ENCODE measurements at places on chromosomes 6 and 20.

GRCh38 chr6:20827798-20828197 is 293.5 kb downstream of the CDKAL1 start:
- no peak for DNase-seq

DNA sequence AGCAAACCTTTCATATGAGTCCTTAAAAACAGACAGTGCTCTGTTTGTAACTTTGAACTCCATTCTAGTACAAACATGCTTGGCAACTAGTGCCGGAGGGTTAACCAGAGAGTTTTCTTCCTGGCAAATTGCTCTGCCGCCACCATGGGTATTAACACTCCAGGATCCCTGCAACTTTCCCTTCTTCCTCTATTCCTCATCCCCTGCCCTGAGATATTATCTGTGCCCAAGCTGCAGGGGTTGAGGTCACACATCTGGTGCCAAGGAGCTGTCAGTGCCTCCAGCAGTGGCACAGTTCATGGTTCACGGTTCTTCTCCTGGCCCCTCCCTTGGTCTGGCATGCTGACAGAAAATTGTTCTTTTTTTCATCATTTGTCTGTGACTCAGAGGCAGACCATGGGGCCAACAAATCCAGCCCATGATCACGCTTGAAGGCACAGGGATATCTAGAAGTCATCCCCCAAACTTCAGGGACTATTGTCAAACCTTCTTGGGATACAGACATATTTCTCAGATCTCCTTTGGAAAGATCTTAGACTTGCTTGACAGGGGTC is 77.5 kb downstream of the ATXN1 start:
- DNase-seq, result no peak

DNA sequence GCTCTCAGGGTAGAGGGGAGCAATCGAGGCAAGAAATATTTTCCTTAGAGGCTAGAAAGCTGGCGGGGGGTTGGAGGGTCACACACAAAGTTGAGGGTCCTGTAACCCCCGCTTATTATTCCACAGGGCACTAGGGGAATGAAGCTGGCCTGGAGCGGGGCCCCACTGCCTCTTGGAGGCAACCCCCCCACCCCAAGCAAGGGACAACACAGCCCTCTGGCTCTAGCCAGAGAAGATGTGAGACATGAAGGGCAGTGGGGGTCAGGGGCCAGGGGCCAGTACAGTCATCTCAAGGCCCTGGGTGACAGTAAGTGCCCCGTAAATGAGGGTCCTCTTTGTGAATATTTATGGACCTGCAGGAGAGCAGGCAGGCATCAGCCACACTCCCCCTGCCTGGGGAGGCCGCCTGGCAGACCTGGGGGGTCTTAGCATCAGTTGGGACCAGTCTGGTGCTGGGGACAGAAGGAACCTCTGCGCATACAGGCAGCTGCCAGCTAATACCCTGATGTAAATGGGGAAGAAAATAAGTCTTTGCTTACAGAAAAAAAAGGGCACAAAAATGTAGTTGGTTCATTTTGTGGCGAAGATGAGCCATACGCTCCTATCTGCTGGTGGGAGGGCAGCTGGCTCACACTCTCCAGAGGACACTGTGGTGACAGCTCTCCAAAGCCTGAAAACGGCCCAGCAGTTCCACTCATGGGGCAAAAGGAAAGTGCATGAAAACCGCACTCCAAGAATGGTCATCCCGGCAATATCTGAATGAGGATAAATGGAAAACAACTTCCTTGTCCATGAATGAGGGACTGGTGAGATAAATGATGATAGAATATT is 21.9 kb downstream of the SPATA2 start:
- no peak for DNase-seq

GRCh38 chr6:149140910-149141290 is 176.6 kb upstream of the TAB2 start:
- DNase-seq, result no peak

- peak; percentile 78 for DNase-seq
These were observed at the start of gene ZKSCAN8 for GRCh38 chr6:28141500-28142329. Gene ZKSCAN8, plus strand, starts transcription at chr6:28141883. Its CDS starts 6,525 bp downstream, at chr6:28148408.

DNA sequence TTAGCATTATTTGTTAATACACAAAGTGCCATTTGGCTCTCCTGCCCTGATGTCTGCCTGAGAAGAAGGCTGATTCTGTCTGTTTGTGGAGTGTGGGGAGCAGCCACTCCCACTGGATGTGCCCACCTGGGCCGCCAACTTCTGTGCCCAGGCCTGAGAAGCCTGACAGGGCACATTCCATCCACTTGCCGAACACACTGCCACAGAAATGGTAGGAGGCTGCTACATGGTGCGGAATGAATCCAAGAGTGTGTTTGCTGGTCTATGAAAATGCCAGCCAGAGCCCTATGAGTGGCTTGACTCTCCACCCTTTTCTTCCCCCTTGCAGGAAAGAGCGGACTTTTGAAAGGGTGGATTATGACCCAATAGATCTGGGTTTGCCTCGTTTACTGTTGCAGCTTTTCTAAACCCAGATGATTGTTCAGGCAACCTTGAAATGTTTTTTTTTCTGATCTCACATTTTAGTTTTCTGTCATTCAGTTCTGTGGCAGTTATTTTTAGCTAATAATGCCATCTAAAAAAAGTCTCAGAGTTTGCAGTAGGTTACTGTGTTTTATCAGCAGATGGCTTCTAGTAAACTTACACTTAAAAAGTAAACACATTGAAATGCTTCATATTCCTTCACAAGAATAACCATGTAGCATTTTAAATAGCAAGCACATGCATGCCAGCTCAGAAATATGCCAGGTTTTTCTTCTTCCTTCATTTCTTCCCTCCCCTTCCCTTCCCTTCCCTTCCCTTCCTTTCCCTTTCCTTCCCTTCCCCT is 196.5 kb downstream of the SLC35F1 start:
- DNase-seq, result no peak

DNA sequence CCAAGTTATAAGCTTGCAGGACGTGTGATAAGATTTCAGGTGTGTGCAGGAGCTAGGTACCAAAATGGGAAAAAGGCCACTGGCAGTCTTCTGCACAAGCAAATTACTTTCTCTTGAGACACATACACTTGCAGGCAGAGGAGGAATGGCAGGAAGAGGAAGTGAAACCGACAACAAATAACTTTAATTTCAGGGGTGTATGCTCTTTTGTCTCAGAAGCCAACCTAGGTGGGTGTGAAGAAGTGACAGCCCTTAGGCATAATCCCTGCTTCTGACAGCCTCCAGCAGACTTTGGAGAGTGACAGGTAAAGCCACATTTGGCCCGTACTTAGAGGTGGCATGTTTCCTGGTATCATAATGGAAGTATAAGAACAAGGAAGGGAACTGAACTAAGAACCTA is 118.8 kb upstream of the TRAF3IP2 start:
- no peak for DNase-seq

GRCh38 chr6:40077736-40078135 is 143.5 kb upstream of the MOCS1 start:
- no peak for DNase-seq

DNA sequence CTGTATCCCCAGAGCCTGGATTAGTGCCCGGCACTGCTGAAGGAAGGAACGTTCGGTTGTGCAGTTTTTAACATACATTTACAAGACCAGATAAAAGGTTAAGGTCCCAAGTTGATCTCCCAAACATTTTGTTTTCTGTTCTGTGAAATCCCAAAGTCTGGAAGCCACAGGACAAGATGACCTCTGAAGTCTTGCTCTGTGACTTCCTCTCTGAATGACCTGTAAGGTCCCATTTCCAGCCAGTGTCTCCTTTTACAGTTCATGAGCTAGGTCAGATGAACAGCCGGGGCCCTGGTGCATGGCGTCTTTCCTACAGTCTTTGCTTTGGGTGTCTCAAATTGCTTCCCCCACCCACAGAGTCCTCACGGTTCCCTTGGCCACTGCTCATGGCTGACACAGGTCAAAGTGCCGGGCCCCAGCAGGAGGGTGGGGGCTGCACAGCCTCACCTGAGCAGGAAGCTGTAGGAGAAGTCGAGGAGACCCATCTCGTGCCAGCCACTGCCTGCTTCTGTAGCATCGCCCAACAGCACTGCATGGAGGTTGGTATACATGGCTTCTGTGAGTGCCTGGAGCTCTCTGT is 24.0 kb downstream of the PTGIS start:
- DNase-seq, result no peak

- no peak for DNase-seq
These were observed 870.1 kb downstream of the C6orf118 start for GRCh38 chr6:164439331-164439730.

DNA sequence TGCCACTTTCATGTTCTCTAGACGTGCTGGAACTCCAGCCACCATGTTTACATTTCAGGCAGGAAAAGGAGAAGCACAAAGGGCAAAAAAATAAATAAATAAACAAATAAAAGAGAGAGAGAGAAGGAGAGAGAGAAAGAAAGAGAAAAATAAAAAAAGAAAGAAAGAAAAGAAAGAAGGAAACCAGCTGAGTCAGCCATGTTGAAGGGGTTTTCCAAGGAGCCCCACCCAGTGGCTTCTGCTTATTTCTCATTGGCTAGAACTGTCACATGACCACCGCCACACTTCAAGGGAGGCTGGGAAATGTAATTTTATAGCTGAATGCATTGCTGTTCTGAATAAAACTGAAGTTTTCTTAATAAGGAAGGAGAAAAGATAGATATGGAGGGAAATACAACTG is 71.1 kb downstream of the BFSP1 start:
- no peak for DNase-seq

GRCh38 chr6:2733324-2733723 is 17.4 kb downstream of the MYLK4 start:
- DNase-seq, result no peak

- DNase-seq, result no peak
These were observed 154.8 kb upstream of the QKI start for GRCh38 chr6:163259689-163260088.
